ENCODE measurements at places on chromosomes 4 and X.

DNA sequence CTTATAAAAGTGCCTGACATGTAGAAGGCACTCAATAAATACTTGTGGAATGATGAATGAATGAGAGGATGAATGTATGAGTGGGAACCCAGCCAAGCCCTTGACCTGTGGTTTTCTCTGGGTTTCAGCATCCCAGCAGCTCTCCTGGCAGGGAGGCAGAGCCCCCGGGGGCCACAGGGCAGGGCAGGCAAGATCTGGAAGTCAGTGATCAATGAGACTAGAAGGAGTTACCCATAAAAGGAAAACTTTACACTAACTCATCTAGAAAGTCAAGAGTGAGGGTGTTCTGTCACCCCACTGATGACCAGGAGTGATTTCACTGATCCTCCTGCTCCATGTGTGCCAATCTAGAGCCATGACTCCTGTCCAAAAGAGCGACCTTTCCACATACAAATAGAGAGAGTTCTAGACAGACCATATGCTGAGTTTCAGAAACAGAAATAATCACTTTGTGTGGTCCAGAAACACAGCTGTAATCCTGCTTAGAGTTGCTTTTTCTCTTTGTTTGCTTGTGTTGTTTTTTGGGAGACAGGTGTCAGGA is 37.4 kb downstream of the MGARP start:
- no peak for DNase-seq

- DNase-seq: no peak
Observed at GRCh38 chrX:84487365-84488353, 14.6 kb downstream of the HDX start.

DNA sequence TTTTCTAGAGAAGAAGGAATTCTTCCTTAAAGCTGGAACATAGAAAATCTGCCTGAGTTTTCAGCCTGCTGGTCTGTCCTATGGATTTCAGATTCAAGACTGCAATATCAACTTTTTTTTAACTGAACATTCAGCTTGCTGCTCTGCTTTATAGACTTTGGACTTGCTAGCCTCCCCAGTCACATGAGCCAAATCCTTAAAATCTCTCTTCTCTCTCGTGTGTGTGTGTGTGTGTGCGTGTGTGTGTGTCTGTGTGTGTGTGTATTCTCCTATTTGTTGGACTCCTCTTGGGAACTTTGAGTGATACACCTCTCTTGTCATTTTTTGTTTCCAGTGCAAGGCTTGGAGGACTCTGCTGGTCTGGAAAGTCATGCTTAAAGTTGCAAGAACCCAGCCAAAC is 6.8 kb upstream of the TBC1D19 start:
- no peak for DNase-seq

DNA sequence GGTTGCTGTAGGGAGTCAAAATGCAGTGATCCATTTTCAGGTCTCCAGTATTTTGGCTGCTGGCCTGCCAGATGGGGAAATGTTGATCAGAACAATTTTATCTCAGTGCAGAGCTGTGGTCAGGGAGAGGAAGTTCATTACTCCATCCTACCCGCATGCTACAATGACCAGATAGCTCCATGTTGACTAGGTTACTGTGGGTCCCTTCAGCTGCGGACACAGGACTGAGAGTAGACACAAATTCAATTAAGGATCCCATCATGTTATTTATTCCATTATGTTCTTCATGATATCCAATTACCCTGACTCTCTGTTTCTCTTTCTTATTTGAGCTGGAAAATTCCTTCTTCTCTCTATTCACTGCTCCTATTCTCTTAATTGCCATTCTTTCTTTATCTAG is 16.3 kb downstream of the SYNPO2 start:
- DNase-seq: no peak

- DNase-seq: no peak
Observed at GRCh38 chr4:54099748-54100574, at the start of gene GSX2. Gene GSX2, plus strand, starts transcription at chr4:54100163. Its CDS starts 182 bp downstream, at chr4:54100345.

GRCh38 chr4:22315628-22316027 is 200.2 kb downstream of the ADGRA3 start:
- no peak for DNase-seq

GRCh38 chr4:4685810-4686795 is 144.3 kb upstream of the STX18 start:
- DNase-seq: peak; percentile 12

- no peak for DNase-seq
Observed at GRCh38 chr4:114040319-114041116, 61.1 kb upstream of the ARSJ start.

DNA sequence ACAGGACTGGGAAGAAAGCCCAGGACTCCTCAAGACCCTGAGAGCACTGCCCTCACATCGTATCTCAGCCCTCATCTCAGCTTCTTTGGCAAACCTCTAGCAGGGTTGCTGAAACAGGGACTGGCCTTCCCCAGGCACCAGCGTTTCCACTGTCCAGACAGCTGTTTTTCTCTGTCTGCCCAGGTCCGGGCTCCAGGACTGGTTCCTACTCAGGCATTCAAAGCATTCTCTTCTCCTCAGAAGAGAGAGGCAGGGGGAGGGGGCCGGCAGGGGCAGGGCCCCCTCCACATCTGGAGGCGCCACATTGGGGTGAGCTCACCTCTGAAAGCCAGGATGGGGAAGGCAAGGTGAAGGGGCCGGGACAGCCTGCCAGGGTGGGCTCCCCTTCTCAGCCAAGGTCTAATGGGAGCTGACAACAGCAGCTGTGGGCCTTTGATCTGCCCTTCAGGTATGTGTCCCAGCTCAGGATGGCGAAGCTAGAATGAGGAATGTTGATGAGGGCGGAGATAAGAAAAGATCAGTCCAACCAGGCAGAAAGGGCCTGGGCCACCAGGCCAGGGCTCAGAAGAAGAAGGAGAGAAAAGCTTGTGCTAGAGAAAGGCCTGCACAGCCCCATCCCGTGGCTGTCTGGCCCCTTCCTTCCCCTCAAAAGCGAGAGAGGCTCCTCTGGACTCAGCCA is 60.4 kb downstream of the PJA1 start:
- DNase-seq: no peak

- DNase-seq: no peak
Observed at GRCh38 chr4:180925805-180926204, 1317.4 kb upstream of the TENM3 start.

DNA sequence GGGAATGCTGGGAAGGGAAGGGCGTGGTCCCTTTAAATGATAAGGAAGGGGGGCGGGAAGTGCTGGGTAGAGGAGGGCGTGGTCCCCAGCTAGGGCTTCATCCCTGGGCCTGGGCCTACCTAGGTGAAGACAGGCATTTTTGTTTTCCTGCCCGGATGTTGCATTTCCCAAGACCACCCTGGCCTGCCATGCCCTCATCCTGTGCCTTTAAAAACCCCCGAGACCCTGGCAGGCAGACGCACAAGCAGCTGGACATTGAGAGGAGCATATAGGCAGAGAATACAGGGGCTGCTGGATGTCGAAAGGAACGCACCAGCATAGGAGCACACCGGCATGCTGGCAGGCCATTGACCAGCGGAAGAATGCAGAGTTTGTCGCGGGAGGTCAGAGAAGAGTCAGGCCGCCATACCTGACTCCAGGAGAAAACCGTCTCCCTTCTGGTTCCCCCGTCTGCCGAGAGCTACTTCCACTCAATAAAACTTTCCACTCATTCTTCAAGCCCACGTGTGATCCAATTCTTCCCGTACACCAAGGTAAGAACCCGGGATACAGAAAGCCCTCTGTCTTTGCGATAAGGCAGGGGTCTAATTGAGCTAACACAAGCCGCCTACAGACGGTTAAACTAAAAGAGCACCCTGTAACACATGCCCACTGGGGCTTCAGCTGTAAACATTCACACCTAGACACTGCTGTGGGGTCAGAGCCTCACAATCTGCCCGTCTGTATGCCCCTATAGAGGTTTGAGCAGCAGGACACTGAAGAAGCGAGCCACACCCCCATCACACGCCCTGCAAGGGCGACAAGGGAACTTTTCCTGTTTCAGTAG is 2.9 kb upstream of the AGA start:
- no peak for DNase-seq

DNA sequence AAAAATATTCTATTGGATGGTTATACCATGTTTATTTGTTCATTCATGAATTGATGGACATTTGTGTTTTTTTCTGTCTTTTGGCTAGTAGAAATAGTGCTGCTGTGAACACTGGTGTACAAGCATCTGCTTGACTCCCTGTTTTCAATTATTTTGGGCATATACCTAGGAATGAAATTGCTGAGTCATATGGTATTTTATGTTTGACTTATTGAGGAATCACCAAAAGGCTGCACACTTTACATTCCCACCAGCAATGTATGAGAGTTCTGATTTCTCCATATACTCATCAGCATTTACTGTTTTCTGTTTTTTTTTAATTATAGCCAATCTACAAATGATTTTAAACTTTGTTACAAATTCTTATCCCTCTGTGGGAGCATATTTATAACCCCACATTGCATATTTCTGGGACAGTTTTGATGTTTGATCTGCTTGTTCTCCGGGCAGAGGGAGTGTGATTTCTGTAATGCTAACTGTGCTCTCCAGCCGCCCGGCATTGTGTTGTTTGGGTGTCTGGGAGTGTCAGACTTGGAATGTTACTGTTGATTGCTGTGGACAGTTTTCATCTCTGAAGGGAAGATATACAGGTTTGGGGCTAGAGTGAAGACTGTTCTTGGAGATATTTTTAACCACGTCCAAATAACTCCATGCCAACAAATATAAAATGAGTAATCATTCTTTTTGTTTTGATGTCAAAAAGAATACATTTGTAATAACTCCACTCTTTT is 60.5 kb upstream of the PGRMC2 start:
- DNase-seq: no peak

- no peak for DNase-seq
Observed at GRCh38 chr4:124833831-124834505, 121.4 kb upstream of the ANKRD50 start.

- DNase-seq: no peak
Observed at GRCh38 chrX:74520896-74521295, 93.5 kb downstream of the RLIM start.

- DNase-seq: no peak
Observed at GRCh38 chrX:124010157-124010556, 48.7 kb downstream of the STAG2 start.

DNA sequence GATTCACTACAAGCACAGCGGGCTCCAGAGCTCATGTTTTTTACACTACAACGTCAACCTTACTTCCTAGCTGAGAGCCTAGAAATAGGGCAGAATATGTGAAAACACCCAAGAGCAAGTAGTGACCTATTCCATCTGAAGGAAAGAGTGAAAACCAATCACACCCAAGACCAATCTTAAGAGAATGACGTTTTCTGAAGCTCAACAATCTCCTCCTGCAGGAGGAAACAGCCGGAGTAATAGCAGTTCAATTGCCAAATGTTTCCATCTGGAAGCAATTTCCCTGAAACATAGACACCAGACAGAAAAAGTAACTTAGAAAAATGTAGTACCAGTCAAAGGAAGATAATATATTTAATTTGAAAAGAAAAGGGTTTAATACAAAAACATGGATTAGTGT is 142.4 kb downstream of the ANXA5 start:
- DNase-seq: no peak

- DNase-seq: no peak
Observed at GRCh38 chrX:2693113-2694002, 2.3 kb downstream of the CD99 start.

- peak; percentile 57 for DNase-seq
Observed at GRCh38 chrX:153687121-153688039, at the start of gene SLC6A8. Gene SLC6A8, plus strand, starts transcription at chrX:153687926. Its CDS starts 649 bp downstream, at chrX:153688575.

DNA sequence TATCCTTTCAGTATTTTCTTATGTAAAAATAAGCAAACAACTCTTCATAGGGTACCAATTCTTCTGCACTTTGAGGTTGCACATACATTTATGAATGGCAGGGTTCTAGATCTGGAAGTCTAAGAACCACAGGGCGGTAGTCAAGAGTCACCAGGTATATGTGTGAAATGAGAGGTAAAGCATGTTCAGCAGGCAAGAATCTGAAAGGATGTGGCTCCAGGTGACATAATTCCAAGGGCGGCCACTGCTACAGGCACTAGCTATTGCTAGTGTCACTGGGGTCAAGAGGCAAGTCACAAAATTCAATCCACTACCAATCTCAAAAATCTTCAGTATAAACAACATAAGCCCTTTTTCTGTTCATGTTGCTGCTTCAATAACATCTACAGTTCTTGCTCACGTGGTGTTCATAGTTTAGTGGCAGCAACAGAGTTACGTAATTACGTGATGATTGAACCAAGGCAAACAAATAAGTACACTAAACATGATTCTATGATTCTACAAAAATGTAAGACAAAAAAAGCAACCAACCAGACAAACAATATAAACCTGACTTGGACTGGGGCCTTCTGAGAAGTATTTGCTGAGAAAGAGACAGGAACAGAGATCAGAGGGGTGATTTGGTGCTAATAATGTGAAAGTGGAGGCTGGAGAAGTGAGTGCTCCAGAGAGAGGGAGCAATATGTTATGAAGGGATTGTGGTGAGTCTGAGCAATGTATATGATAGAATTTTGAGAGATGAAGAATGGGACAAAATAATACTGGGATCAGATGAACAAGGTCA is 101.7 kb downstream of the NAA11 start:
- DNase-seq: no peak

GRCh38 chrX:13256603-13257002 is 63.2 kb downstream of the ATXN3L start:
- no peak for DNase-seq

DNA sequence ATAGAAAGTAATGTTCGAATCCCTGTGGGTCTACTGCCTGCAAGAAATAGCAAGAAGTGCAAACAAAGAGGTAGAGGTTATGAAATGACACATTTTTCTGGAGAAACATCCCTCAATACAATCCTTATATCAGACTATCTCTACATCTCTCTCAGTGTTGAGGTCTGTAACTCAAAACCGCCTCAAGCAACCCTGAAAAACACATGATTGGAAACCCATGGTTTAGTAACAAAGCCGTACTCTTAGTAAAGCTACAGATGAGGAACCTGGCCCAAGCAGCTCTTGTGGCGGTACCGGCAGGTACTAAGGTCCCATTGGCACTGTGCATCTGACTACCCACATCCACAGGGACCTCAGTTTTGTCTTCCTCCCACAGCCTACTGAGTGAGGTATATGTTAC is 53.9 kb downstream of the IRF2 start:
- DNase-seq: no peak

DNA sequence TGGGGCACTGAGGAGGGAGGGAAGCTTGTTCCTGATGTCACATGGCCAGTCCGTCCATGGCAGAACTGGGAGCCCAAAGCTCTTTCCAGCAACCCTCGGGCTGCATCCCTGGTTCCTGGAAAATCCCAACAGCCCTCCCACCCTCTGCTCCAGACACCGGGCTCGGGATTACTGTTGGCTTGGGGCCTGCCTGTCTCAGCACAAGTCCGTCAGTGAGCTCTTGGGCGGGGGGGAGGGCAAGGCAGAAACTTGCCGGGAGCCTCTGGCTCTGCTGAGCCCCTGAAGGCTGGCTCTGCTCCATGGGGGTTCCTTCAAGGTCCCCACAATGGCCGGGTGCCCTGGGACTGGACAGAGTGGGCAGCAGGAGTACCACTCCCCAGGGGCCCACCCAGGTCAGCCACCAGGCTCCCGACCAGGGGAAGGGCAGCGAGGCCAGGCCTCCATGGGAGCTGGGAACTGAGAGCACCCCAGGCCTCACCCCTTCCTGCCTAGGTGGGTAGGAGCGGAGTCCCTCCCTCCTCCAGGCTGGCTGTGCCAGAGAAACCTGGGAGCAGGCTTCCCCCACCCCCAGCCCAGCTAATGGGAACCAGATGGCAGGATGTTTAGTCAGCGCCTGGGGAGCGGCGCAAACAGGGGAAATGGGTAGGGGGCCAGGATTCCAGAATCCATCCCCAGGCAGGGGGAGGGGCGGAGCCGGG is 6.4 kb upstream of the HAUS7 start:
- DNase-seq: no peak

GRCh38 chr4:152348670-152349069 is 187.2 kb downstream of the FBXW7 start:
- peak; percentile 20 for DNase-seq

- DNase-seq: no peak
Observed at GRCh38 chr4:112280386-112281056, 5.2 kb downstream of the TIFA start.

- no peak for DNase-seq
Observed at GRCh38 chrX:132226169-132226568, 6.9 kb upstream of the RAP2C start.

Measured in NCI-H526 treated with DMSO at 0.1 percent for 48 hours (cell line).